NCI-H187 treated with DMSO at 0.1 percent for 48 hours (cell line): ENCODE measurements at places on chromosomes 4 and X.
A peak's percentile ranks its signal among the peaks of the same experiment; 100 is the strongest.

DNA sequence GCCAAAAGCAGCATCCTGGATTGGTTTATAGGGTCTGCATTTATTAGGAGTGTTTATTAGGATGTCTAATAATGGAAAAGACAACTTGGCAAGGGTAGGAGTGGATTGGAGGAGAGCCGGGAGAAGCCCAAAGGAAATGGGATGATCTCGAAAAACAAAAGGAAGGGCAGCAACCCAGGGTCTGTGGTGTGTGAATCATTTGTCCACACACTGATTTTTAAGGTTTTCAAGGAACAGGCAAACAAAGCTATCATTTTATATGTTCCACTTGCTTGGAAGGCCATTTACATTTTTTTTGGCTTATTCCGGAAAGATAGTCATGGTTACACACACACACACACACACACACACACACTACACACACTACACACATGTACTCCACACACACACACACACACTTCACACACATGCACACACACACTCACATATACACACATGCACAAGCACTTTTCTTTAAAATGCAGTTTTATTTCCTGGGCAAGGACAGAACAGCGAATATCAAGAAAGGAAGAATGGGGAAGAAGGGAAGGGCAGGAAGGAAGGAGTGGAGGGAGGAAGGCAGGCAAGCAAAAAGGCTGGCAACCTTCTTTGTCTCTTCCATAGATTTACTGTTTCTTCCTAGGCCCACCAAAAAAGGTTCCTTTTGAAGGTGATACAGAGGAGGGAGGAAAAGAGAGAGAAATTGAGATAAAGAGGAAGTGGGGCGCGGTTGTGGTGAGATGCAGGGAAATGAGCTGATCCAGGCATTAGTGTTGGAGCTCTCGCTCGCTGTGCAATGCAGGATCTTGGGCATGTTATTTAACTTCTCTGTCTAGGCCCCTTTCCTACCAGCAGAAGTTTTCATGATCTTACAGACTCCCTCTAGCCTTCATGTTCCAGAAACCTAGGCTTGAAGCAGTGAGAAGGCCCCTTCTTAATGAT, 88.6 kb upstream of the MAML3 start:
- no peak for DNase-seq

DNA sequence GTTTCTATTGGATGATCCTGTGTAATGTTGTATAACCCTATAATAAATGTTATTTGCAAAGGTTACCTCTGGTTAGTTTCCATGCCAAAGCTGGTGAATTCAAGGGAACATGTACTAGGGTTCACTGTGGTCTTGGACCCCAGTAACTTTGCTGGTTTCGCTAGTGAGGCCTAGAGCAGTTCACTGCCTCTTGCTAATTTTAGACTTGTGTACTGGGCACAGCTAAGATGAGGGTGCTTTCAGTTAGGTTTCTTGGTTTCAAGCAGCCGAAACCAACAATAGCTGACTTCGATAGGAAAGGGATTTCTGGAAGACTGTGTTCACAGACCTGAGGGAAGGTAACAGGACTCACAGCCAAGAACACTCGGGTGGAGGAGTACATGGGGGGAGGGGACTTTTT, 215.5 kb upstream of the BCOR start:
- DNase-seq: no peak

- DNase-seq: no peak
These were observed 700.6 kb upstream of the PITX2 start for GRCh38 chr4:111323496-111323895.

- DNase-seq: no peak
These were observed 89.0 kb upstream of the NMU start for GRCh38 chr4:55725057-55725456.

GRCh38 chrX:130339408-130340222, at the start of gene SLC25A14:
Gene SLC25A14, plus strand, starts transcription at chrX:130339919. Its CDS starts 360 bp downstream, at chrX:130340279.
- DNase-seq: peak; percentile 50

DNA sequence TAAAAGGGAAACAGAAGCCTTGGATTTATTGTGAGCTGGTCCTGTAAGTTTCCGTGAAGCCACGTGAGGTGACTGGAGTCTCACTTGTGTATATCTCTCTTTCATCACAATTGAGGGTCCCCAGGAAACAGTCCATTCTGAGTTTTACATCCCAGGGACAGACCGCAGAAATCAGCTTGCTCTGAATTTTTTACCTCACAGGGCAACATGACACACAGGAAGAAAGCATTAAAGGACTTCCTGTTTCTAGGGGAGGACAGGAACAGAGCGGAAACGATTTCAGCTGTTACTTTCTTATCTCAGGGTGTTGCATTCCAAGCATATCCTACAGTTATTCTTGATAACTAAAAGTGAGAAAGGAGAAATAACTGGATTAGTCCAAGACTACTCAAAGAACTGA, 553.5 kb downstream of the TRAM1L1 start:
- no peak for DNase-seq

DNA sequence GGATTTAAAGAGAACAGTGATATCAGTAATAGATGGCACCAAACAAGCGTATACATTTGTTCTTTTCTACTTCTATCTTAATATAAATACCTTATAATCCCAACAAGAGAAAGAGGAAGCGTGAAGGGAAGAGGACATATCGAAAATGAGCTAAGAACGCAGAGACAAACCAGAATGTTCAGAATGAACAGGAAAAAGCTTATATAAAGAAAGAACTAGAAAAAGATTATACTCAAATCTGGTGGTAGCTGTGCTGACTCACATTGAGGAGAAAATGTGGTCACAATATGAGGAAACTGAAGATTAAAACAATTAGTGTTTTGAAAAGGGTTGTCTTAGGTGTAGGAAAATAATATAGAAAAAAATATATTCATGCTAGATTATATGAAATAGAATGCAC, 2.0 kb upstream of the GPR34 start:
- no peak for DNase-seq

- no peak for DNase-seq
These were observed 63.4 kb downstream of the RASL11B start for GRCh38 chr4:52925531-52925968.

- DNase-seq: no peak
These were observed 520 bp upstream of the SRP72 start for GRCh38 chr4:56466910-56467283.

- DNase-seq: no peak
These were observed 1161.4 kb downstream of the FSTL5 start for GRCh38 chr4:161002386-161002785.

- no peak for DNase-seq
These were observed 61.5 kb upstream of the EGFL6 start for GRCh38 chrX:13507893-13508292.

DNA sequence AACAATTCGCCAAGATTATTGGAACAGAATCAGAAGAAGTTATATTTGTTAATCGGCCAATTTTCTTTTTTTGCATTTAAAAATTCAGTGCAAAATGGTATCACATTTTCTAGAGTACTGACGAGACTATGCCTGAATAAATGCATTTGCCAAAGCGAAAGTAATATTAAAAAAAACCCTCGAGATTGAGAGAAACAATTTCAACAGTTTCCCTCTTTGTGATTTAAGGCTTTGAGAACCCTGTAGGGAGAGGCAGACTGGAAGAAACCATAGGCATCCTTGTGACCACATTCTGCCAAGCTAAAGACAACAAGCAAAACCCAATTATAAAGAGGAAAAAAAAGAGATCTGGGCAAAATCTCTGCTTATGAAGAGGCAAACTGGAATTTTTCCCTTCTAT, 218.1 kb upstream of the GK2 start:
- no peak for DNase-seq

- DNase-seq: no peak
These were observed 24.3 kb upstream of the FAM47C start for GRCh38 chrX:36983831-36984230.

DNA sequence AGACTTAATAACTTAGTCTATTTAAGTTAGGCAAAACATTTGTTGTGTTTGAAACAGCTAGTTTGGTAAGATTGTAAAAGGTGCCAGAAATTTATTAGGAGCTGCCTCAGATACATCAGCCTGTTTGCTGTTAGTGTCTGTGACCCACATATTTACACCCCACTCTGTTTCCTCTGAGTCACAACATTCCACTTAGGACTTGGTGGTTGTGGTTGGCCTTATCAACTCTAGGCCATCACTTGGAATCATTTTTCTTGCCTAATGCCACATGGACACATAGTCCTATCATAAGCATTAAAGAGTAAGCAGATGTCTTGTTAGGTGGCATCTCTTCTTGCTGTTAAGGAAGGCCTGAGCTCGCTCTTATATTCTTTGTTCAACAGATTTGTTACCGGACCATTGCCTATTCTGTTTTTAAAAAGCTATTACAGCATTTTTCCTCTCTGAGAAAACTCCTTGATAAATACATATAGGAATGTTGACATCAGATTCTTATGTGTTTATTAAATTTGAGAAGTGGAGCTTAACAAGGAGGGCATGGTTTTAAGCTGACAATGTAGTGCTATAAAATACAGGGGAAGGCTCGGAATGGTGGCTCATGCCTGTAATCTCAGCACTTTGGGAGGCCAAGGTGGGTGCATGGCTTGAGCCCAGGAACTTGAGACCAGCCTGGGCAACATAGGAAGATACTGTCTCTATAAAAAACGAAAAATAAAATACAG, 51.2 kb upstream of the PGRMC2 start:
- DNase-seq: no peak

GRCh38 chrX:132563976-132564375, 75.1 kb upstream of the MBNL3 start:
- no peak for DNase-seq

- no peak for DNase-seq
These were observed 71.6 kb downstream of the MCUB start for GRCh38 chr4:109631532-109632108.

DNA sequence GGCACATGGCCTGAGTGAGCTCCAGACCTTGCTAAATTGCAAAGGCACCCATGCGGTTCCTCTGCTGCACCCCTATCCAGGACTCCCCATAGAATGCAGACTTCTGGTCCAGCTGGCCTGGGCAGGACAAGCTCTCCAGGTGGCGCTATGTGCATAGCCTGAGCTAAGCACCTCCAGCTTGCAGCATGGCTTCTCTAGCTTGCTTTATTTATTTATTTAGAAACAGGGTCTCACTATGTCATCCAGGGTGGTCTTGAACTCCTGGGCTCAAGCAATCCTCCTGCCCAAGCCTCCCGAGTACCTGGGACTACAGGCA, 5.5 kb upstream of the WFS1 start:
- no peak for DNase-seq

DNA sequence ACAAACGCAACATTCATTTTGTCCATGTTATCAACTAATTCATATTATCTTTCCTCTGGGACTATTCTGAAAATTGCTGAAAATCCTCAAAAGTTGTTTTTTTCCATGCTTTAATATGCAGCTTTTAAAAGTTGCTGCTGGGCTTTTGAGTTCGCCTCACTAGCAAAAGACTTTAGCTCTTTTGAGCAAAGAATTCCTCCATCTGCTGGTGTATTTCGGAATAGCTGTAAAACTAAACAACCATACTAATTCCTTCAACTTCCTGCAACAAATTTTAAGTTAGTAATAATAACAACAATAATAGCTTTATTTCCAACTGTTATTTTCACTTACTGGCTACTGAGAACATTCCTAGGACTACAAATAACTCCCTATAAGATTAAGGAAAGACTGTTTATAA, 124.5 kb upstream of the PLAC1 start:
- no peak for DNase-seq

- no peak for DNase-seq
These were observed 192.4 kb downstream of the MGST2 start for GRCh38 chr4:139857977-139858376.

- DNase-seq: no peak
These were observed 129.6 kb downstream of the DCLK2 start for GRCh38 chr4:150207871-150208270.

DNA sequence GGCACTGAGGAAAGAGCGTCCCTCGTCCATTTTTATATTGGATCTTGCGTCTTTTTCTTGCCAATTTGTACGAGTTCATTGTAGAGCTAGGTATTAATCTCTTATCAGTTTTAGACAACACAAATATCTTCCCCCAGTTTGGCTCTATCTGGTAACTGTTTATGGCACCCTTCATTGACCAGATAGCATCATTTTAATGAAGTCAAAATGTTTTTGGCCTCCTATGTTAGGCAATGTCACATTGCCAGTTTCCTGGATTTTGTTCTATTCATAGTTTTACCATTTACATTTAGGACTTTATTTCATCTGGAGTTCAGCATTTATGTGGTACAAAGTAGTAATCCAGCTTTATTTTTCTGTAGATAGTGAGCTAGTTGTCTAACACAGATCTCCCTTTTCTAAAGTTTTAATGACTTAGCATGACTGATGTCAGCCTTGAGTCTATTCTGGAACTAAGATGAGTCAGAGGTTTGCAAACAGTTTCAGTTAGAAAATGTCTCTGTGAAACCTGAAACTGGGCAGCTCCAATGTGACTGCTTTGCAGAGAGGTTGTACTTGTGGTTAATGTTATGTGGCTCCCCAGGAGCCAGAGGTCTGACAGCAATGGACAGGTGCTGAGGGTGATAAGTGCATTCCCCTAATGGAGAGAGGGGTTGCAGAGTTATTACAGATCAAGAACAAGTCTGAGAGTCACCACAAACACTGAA, 5.3 kb upstream of the STBD1 start:
- DNase-seq: peak; percentile 45

DNA sequence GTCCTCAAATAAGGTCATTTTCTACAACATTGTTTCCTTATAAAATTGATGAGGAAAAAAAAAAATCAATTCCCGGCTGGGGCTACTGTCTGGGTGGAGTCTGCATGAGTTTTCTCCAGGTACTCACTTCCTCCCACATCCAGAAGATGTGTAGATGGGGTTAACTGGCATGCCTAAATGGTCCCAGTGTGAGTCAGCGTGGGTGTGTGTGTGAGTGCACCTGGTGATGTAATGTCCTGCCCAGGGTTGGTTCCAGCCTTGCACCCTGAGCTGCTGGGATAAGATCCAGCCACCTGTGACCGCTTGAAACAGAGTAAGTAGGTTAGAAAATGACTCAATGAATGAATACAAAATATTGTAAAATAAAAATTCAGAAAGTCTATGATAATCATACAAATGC, 11.1 kb downstream of the USP26 start:
- no peak for DNase-seq

- DNase-seq: no peak
These were observed 30.9 kb downstream of the RASSF6 start for GRCh38 chr4:73589261-73589847.

DNA sequence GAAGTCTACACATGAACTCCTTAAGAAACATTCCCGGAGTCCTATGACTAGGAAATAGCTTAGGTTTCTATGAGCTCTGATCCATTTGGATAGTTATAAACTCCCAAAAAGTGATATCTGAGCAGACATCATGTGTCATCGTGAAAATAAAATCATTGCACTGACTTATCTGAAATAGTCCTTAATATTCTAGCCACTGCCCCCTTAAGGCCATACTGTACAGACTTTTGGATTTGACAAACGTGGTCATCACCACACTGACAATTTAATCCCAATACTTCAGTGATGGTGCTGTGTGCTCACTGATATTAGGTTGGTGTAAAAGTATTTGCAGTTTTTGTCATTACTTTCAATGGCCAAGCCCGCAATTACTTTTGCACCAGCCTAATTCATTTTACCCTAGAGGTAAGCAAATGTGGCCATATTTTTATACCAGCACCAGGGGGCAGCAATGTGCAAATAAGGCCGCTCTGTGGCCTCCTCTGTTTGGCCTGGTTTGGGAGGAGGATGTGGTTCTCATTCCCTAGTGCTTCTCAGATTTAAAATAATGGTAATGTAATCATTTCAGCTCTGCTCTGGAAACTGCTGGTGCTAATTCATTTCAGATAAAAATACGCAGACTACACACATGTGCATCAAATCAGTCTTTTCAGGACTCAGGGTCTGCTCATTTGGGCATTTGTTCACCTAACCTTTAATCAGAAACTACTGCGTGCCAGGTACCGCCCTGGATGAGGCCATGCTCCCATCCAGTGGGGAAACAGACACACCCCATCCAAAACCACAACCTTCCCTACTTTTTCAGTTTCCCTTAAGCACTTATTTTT, 196.4 kb upstream of the C1QTNF7 start:
- DNase-seq: no peak
